Cerebellar nuclear complex (tissue), 1 donor: ENCODE measurements at places on chromosomes 6 and 20.
A peak's percentile ranks its signal among the peaks of the same experiment; 100 is the strongest.

DNA sequence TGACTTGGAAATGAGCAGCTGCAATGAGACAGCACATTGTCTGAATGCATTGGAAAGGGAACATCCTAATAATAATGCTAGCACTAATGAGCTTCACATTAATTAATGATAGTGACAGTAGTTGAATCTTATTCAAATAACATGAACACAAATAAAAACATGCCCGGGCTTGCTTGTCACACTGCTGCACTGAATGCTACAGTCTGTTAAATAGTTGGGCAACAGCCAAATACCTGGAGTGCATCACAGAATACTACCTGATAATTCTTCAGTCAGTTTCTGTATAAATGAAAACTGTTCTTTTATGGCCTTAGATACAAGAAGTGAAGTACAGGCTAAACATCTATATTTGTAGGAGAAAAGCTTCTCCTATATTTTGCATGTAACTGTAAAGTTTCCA, 458.7 kb downstream of the RNF144B start:
- no peak for DNase-seq

DNA sequence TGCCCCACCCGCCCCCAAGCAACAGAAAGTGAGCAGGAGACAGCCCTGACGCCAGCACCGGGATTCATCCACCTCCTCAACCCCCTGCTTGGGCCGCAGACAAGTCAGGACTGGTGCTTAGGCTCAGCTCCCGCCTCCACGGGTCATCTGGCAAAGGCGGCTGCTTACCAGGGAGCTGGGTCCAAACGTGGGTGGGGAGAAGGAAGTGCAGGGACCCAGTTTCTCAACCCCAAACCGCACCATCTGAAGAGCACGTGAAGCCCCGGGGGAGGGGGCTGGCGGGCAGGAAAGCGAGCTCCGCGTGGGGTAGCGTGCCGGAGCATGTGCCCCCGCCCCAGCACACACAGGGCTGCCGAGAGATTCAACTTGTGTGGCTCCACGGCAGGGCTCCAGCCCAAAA, 87.2 kb downstream of the BMP7 start:
- no peak for DNase-seq

- DNase-seq: no peak
These were observed 95.1 kb upstream of the OLIG3 start for GRCh38 chr6:137589067-137589848.

DNA sequence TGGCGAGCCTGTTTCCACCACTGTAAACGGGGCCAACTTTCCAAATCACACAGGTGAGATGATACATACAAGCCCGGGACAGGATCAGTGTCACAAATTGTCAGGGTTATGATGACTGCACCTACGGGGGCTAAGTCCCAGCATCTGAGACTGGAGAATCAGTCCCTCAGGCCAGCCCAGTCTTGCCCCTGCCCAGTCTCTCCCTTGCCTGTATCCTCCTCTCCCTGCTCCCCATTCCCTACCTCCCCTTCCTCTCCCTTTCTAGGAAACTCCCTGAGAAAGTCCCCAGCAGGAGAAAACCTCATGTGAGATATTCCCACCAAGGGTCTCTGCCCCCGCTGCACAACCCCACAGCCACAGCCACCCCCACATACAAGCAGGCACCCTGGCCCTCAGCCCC, 1.5 kb downstream of the FOXS1 start:
- DNase-seq: no peak

- no peak for DNase-seq
These were observed 46.0 kb downstream of the PHIP start for GRCh38 chr6:79031821-79032590.

GRCh38 chr6:158050955-158051354, 69.3 kb downstream of the SYNJ2 start:
- DNase-seq: no peak

DNA sequence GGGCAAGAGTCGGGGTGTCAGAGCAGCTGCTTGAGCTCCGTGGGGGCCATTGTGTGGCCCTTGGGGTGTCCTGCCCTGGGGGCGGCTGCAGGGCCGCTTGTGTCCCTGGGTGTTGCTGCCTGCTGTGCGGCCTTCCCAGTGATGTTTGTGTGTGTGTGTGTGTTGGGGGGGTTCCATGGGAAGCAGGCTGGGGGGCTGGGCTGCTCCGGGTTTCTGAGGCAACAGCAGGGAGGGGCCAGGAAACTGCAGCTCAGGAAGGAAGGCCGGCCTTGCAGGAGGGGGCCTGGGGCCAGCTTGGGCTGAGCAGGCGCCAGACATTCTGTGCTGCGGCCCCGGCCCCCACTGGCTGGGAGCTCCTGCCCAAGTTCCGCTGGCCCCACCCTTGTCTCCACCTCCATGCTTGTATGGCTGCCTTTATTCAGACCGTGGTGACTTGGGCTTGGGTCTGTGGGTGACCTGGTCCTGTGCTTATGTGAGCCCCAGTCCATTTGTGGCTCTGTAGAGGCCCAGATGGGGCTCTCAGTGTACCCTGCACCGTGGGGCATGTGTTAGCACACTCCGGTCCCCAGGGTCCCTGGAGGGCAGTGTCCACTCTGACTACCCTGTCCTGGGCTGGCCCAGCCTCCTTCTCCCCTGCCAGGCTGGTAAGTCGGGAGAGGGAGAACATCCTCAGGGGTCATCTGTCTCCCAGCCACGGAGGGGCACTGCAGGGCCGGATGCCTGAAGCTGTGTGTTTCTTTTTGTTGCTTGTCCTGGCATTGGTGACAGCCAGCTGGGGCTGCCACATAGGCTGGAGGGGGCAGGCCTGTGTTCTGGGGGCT, 4.6 kb upstream of the SOX18 start:
- DNase-seq: no peak

DNA sequence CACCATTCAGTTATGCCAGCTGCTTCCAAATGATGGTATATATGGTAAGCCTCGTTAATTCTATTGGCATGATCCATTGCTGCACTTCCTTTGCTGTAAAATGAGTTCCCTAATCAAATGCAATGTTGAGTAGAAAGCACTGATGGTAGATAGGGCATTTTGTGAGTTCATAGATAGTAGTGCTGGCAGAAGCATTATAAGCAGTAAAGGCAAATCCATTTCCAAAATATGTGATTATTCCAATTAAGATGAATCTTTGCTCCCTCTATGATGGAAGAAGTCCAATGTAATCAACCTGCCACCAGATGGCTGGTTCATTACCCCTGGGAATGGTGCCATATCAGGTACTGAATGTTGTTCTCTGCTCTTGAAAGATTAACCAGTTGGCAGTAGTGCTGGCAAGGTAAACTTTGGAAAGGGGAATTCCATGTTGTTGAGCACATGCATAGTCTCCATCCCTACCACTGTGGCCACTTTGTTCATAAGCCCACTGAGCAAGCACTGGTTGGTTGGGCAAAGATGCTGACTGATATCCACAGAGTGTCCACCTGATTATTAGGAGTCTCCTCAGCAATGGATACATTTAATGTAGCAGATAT, 5.6 kb upstream of the TBPL1 start:
- DNase-seq: no peak

- DNase-seq: no peak
These were observed 15.2 kb downstream of the NPEPL1 start for GRCh38 chr20:58707770-58708169.

- DNase-seq: peak; percentile 22
These were observed 5.6 kb upstream of the PHACTR3 start for GRCh38 chr20:59598625-59599310.

GRCh38 chr20:4542270-4542669, 179.4 kb upstream of the PRND start:
- DNase-seq: no peak
